ENCODE measurements at places on chromosomes 3 and 15.

GRCh38 chr3:3160826-3161225 is 18.7 kb downstream of the CRBN start:
- DNase-seq: no peak

DNA sequence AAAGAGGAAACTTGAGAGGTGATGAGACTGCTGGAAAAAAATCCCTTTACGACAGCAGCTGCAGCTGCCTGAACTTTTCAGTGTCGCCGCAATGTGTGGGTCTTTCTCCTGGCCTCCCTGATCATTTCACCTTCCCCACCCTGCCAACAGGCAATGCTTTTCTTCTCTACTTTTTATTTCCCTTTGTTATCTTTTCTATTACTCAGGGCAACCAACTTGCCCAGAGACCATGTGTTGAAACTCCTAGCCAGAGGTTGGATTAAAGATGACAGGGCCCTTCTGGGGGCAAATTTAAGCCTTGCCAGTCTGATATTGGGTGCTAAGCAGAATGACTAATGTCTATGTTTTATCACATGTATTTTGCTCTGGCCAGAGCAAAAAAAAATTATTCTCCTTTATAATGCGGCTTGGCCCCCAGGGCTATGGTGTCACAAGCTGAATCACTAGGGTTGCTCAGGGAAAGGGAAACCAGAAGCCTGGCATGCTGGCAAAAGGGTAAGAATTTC is 51.5 kb upstream of the CFAP20DC start:
- DNase-seq: no peak

GRCh38 chr15:70479056-70479455 is 284.3 kb downstream of the UACA start:
- DNase-seq: no peak

- no peak for DNase-seq
Observed at GRCh38 chr3:113574213-113574612, 41.9 kb downstream of the SIDT1 start.

- DNase-seq: no peak
Observed at GRCh38 chr3:17367171-17367570, 375.3 kb downstream of the TBC1D5 start.

GRCh38 chr3:113648524-113648923 is 47.9 kb downstream of the USF3 start:
- DNase-seq: no peak

DNA sequence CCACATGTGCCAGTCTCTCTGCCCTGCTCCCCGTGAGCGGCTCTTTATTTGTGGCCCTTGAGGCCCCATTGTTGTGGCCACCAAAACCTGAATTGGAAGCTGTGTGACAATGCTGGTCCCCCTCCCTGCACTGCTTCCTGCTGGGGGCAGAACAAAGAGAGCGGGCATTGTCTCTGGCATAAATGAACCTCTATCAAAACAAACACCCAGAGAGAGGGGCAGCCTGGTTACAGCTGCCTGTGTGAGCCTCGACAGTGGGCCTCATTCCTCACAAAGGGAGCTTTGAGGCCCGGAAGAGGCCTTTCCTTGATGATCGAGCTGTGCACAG is 152.9 kb downstream of the IGF1R start:
- no peak for DNase-seq

GRCh38 chr15:95948411-95948810 is 382.1 kb upstream of the NR2F2 start:
- DNase-seq: no peak

- DNase-seq: no peak
Observed at GRCh38 chr3:137764563-137765309, 621 bp downstream of the SOX14 start.

GRCh38 chr3:112043621-112044201 is 9.2 kb downstream of the TMPRSS7 start:
- peak; percentile 3 for DNase-seq
